T-helper 9 cell (primary cell): ENCODE measurements at places on chromosomes 6 and 20.
A peak's percentile ranks its signal among the peaks of the same experiment; 100 is the strongest.

GRCh38 chr20:37534401-37535157 lies 6.9 kb upstream of the BLCAP start:
- DNase-seq = peak; percentile 31

DNA sequence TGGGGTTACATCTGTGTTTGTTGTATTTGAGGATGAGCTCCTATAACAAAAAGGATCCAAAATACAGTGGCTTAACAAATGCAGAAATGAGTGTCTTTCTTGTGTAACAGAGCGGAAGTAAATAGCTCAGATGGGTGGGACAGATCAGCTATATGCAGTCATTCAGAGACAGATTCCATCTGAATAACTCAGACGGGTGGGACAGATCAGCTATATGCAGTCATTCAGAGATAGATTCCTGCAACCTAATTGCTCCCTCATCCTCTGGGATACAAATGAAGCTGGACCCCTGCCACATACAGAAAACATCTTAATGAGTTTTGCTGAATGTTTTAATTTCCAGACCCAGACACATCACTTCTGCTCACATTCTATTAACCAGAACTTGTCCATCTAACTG lies 332.3 kb downstream of the BCKDHB start:
- DNase-seq = no peak

GRCh38 chr20:63747622-63748069 lies 8.1 kb downstream of the SLC2A4RG start:
- DNase-seq = no peak

DNA sequence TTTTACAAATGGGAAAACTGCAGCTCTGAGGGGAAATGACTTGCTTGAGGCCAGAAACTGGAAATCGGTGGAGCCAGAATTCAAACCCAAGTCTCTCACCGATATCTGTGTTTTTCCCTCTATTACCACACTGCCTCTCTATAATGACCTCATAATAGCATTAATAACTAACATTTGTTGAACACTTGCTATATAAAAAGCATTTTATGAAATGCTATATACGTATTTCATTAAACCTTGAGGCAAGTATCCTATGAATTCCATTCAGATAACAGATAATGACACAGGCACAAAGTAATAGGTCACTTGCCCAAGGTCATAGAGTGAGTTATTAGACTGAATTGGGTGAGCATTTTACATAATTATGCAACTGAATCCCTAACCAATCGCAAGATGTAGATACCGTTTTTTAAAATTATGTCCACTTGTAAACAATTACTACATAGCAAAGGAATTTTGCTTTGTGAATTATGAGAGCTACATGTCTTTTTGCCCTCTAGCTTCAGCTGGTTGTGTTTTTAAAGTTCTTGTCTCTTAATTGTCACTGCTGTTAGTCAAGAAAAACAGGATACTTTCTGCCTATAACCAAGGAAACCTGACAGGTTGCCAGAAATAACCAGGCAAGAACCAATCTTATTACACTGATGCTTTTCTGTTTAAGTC lies 4.7 kb downstream of the DSN1 start:
- DNase-seq = no peak

- no peak for DNase-seq
Measured at GRCh38 chr6:1724124-1724523, 114.4 kb downstream of the FOXC1 start.

DNA sequence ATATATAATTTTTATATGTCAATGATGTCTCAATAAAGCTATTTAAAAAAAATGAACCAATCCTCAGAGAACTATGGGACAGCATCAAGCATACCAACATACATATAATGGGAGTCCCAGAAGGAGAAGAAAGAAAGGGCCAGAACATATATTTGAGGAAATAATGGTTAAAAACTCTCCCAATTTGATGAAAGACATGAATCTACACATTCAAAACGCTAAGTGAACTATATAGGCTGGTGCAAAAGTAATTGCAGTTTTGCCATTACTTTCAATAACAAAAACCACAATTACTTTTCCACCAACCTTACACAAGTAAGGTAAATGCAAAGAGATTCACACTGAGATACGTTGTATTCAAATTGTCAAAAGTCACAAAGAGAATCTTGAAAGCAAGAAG lies 43.4 kb downstream of the ZNF133 start:
- no peak for DNase-seq

DNA sequence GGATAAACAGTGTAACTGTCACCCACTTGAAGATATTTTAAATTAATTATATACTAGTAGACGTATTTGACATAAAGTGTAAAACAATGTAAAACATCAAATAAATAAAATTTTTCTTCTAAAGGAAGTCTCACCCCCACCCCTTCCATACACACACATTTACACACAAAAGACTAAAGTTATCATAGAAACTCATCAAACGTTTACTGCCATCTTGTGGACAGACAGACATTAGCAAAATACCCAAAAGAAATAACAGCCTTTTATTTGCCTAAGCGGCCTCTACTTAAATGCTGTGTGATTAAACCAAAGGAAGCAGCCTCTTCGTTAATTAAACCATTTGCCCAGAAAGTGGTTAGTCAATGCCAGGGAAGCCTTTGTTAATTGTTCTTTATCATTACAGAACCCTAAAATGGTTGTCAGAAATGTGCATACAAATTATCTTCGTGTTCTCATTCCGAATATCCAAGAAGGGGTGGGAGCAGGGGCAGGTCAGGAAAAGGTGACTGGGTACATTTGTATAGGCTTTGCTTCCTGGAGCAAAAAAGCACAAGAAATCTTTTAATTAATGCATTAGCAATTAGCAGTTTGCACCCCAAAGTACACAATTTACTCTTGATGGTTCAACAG lies 176.2 kb upstream of the SASH1 start:
- DNase-seq = no peak

DNA sequence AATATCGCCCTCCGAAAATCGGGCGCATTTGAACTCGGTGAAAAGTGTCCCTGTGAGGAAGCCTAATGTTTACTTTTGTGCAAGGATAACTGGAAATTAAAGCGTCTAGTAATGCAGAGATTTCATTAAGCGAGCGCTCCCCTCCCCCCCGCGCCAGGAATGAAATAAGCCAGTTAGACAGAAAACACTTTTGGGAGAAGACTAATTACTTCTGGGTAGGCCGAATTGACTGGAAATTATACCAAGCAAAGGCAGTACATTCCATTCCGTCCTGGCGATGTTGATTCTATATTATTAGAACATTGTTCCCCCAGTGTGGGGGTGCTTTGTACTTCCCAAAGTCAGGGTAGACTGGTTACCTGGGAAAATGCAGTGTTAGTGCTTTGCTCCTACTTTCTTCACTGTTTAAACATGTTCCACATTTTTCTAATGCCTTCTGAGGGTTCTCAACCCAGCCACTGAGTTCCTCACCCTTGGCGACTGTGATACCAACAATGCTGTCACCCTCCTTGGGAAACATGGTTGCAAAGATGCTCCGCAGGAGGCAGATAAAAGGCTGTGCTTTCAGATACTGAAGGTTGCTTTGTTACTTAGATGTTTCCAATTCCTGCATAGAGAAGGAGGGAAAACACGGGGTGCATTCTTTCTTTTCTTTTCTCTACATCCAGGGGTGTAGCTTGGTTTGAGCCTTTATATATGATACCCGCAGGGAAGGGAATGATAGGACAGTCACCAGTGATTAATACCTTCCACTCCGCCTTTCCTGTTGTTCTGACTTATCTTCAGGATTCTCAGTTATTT lies 2.6 kb downstream of the GJA1 start:
- DNase-seq = no peak

DNA sequence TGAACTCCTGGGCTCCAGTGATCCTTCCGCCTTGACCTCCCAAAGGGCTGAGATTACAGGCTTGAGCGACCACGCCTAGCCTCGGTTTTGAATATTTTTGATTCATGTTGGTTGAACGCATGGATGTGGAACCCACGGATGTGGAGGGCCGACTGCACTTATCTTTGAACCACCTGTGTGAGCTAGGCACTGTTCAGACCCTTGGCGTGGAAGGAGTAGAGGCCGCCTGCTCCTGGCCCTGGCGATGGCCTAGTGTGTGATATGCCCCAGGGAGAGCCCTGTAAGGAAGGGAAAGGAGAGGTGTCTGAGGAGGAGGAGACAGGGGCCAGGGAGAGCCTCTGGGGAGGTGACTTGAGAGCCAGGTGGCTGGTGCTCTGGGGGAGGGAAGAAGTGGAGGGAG lies 64.3 kb downstream of the BCAS4 start:
- no peak for DNase-seq

- no peak for DNase-seq
Measured at GRCh38 chr6:150492507-150492906, 107.2 kb upstream of the PLEKHG1 start.

DNA sequence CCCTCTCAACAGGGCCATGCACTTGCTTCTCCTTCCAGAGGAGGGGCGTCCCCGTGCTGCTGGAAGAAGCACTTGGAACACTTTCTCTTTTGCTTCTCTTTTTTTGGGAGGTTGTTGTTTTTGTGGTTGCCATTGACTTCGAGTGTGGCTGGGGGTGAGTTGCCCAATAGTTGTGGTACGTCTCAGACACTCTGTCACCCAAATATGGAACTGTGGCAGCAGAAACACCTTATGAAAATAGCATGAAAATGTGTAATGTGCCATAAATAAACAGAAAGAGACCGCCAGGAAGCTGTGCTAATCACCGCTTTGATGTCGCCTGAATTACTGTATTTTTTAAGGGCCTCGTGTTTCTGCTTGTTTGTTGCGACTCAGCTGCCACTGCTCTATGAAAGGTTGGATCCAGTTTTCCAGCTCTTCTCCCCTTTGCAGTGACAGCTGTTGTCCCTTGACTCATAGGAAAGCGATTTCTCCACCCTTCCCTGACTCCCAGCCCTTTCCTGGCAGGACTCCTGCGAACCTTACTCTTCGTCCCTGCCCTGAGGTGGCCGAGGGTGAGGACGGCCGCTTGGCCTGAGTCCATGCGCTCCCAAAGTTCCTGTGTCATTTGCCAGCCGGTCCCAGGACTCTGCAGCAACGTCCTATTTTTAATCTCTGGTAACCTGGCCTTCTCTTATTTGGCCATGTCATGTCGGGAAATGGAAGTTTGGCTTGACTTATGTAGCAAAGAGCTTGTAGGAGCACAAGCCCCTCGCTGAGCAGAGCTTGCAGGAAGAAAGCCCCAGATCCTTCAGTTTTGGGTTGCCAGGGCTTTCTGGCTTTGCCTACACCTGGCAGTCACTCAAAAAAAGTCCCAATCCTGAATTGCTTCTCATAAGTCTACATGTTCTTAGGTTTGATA lies 694.6 kb downstream of the QKI start:
- no peak for DNase-seq

DNA sequence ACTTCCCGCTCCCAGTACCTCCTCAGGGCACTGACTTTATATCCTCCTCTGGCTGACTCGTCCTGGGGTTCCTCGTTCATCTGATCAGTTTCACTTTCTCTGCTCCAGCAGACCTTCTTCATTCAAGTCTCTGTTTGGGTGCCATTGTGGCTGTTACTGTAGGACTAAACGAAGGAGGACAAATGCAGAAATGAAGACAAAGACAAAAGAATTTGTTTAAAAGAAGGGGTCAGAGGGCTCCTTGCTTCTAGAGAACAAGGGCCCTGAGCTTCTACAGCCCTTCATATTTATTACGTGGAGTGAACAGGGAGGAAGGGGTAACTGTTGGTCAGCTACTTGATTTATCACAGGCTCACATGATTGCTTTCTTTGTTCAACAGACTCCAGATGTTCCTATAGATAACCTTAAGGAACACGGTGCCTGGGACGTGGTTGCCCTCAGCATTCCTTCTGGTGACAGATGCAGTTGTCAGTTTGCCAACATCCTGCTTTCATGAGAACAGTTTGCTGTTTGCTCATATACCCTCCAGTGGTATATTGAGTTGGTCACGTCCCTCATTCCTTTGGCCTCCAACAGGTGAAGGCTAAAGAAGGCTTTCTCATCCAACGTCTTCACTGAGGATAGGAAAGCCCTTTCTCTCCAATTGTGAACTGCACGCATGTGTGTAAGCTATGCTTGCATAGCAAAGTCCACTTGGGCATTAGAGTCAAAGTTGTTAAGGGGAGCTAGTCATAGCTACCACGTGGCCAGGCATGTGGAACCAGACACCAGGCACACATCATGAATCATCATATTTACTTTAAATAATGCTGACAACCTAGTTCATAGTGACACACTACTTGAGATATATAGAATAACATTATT lies 69.1 kb upstream of the BTN3A2 start:
- no peak for DNase-seq

GRCh38 chr6:116971959-116972358 lies 94.9 kb downstream of the RFX6 start:
- no peak for DNase-seq

DNA sequence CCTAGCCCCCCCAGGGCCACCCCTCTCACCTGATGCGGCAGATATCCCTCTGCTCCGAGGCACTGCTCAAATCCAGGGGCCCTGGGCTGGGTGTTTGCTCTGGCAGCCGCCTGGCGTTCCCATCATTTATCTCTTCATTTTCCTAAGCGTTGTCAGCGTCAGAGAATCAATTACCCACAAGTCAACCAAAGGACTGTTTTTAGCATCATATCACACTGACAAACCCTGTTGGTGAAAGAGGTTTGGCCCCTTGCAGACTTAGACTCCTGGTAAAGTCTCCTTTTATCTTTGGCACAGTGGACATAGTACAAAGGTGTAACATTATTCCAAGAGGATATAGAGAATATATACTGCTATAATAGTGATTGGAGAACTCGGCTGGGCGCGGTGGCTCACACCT lies at the start of gene GHRH:
GHRH (minus strand) TSS at position 101 of the 400 bp plus-strand sequence. CDS start 4,925 bp downstream, outside the sequence.
- DNase-seq = no peak

- no peak for DNase-seq
Measured at GRCh38 chr6:157800420-157801237, 22.4 kb upstream of the SNX9 start.

- DNase-seq = no peak
Measured at GRCh38 chr6:19394687-19395086, 442.5 kb upstream of the ID4 start.

GRCh38 chr20:13211956-13212618 lies 9.0 kb upstream of the ISM1 start:
- no peak for DNase-seq

GRCh38 chr6:52995913-52996645 lies 995 bp upstream of the GSTA4 start:
- peak; percentile 7 for DNase-seq

GRCh38 chr6:56927538-56928453 lies 27.1 kb upstream of the BEND6 start:
- DNase-seq = no peak

- DNase-seq = no peak
Measured at GRCh38 chr6:36269834-36270705, at the start of gene PNPLA1. TSS of gene PNPLA1 (plus strand) at chr6:36270060. CDS start at chr6:36270460, 400 bp downstream.

GRCh38 chr6:166558156-166559005 lies 28.1 kb downstream of the RAMACL start:
- DNase-seq = no peak
